NCI-H2171 treated with DMSO at 0.1 percent for 48 hours (cell line): ENCODE measurements at places on chromosomes 7 and 10.

- DNase-seq = no peak
Observed at GRCh38 chr10:133235265-133235855, 2.3 kb upstream of the VENTX start.

DNA sequence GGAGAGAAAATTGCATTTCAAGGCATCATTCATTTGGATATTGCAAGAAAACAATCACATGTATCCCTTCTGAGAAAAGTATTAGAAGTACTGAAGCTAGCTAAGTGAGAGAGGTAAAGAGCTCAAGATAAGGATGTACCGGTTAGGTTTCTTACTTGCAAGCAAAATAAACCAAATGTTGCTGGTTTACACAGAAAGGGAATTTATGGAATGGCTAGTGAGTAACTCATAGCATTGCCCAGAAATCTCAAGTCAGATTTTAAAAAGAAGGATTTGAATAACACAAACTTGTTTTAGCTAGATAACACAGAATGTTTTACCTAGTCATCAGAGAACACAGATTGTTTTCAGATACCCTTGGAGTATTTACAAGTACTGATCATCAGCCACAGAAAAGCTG is 30.6 kb downstream of the KLHL7 start:
- no peak for DNase-seq

DNA sequence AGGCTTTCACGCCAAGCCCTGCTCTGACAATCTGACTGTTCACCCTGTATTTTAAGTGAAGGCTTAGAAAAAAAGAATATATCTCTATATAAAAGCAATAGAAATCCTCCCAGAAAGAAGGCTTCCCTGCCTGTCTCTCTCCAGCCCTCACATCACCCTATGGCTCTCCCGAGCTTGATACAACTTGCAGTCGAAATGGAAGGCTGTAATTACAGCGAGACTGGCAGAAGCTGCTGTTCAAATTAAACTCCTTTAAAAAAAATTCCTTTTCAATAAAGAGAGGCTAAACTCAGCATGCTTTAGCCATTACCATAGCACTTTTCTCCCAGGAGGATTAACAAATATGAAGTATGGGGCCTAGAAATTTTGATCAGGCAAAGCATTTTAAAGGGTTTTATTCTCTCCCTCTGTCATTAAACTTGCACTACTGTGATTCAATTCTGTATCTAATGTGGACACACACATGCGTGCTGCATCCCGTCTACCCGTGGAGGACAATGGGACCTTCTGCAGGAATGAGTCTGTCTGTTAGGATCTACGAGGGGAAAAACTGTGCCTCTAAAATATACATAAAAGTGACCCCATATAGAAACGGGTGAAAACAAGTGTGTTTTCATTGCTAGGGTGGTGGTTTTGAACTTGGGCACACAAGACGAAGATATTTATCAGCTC is 223.8 kb downstream of the USP6NL start:
- DNase-seq = no peak

DNA sequence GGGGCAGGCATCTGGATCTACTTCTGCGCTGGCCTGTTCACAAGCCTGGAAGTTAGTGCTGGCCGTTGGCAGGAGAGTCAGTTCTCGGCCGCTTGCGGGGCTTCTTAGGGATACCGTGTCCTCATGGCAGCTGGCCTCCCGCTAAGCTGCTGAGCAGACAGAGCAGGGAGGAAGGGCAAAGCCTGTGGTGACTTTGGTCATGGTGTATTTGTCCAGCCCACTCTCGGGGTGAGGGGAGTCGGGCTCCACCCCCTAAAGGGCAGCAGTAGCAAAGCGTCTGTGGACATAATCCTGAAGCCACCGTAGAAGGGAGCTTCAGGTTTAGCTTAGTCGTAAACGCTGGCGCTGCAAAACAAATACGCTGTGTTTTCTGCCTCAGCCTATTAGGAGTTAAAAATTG is 12.2 kb downstream of the UBE3C start:
- DNase-seq = no peak

GRCh38 chr7:134890246-134891240 is 95.8 kb upstream of the AGBL3 start:
- DNase-seq = no peak

GRCh38 chr10:4651404-4652037 is 174.5 kb upstream of the AKR1E2 start:
- DNase-seq = peak; percentile 37

DNA sequence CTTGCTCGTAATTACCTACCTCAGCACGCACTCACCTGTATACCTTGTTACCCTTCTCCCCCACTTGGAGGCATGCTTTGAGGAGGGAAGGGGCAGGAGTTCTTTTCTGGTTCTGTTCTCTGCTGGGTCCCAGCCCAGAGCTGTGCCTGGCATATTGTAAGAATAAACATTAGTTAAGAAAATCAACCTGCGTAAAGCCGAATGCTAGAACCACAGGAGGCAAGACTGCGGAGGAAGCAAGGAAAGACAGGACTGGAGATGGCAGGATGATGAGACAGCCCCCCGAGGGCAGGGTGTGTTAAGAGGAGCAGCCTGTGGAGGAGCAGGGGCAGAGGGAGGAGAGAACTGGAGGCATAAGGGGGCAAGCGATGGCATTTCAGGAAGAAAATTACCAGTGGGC is 9.5 kb downstream of the C10orf53 start:
- DNase-seq = no peak

DNA sequence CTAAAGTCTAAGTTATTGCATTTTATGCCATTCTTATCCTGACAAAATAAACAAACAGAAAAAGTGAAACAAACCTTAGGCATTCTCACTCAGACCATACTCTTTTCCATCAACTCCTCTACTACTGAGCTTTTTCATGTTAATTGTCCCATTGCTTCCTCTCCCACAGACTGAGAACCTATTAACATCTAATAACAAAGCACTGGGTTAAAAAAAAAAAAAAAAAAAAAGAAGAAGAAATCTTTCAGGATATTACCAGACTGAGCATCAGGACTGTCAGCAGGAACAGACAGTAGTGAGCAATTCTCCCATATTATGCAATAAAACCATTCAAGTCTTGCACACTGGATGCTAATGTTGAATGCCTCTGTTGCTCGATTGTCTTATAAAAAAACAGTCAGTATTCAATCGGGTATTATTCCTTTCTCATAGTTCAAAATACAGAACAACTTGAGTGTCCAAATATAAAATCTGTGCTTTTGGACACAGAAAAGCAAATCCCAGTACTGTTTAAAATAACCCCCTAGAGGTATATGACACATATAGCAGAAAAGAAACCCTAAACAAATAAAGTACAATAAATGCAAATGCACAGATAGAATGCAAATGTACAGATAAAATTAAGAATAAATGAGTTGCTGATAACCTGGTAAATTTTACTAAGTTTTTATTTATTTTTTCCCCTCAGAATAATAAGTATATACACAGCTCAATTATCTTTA is 531.3 kb upstream of the LRRTM3 start:
- DNase-seq = no peak

GRCh38 chr7:130149281-130150139 is 55.7 kb downstream of the TMEM209 start:
- DNase-seq = peak; percentile 76

- no peak for DNase-seq
Observed at GRCh38 chr7:90192876-90193750, 18.4 kb upstream of the STEAP2 start.

- DNase-seq = no peak
Observed at GRCh38 chr7:36456548-36456947, 66.9 kb downstream of the ANLN start.

DNA sequence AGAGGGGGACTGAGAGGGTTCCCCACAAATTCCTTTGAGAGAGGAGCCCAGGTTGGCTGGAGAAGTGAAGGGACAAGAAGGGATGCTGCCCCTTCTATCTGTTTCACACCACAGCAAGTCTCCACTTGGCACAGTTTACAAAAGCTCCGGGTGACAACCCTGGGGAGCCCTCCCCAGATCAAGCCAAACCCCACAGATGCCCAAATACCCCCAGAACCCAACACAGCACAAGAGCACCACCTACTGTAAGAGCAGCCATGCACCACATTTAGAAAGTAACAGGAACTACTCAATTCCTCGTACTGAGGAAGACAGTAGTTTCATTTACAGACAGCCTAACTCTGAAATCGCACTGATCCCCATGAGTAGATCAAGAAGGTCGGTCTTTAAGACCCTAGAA is 67.8 kb upstream of the ATP6V0A4 start:
- DNase-seq = no peak

- DNase-seq = peak; percentile 55
Observed at GRCh38 chr7:18086165-18087025, 58.7 kb upstream of the PRPS1L1 start.

DNA sequence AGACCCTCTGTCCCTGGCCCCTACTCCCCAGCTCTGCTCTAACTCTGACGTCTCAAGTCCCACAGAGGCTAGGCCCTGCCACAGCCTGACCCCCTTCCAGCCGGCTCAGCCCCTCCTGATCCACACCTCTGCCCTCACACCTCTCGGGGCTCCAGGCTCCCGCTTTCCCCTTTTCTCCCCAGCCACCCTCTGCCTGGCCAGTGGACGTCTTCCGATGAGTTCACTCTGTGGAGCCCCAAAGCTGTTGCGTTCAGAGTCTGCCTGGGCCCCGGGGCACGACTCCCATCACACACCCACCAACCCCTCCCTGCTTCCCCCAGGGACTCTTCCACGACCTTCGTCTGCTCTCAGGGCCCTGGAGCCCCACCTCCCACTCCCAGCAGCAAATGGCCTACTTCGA is 18.4 kb upstream of the TBRG4 start:
- DNase-seq = no peak

DNA sequence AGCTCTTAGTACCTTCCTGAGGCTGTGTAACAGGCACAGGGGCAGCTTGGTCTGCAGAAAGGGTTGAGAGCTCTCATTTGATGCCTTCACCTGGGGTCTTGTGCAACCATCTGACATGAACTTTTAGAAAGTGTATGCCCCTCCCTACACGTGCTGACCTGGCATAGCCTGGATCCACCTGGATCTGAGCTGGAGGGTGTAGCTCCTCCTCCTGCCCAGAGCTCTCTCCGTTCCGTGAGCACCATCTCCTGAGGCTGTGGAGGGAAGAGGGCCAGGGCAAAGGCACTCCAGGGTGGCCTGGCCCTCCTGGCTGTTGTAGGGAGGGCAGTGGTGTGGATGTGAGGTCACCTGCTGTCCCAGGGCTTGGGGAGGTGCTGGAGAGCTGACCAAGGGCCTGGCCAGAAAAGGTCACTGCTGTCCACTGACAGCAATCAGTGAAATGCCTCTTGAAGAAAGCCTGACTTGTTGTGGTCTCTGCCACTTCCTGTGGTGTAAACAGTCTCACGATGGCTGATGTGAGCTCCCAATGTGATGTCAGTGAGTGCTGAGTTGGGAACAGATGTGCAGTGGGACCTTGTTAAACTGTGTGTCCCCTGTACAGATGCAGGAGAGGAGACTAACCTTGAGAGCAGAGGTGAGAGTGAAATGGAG is 23.0 kb downstream of the AMZ1 start:
- no peak for DNase-seq

GRCh38 chr7:130380861-130381455 is 664 bp downstream of the CPA1 start:
- no peak for DNase-seq

- DNase-seq = no peak
Observed at GRCh38 chr10:124273141-124273540, 145.6 kb downstream of the OAT start.

GRCh38 chr7:40859965-40860543 is 725.2 kb downstream of the SUGCT start:
- no peak for DNase-seq

- no peak for DNase-seq
Observed at GRCh38 chr7:158061884-158062656, 525.6 kb downstream of the PTPRN2 start.

GRCh38 chr7:88075216-88075615 is 141.2 kb downstream of the ADAM22 start:
- DNase-seq = peak; percentile 39

DNA sequence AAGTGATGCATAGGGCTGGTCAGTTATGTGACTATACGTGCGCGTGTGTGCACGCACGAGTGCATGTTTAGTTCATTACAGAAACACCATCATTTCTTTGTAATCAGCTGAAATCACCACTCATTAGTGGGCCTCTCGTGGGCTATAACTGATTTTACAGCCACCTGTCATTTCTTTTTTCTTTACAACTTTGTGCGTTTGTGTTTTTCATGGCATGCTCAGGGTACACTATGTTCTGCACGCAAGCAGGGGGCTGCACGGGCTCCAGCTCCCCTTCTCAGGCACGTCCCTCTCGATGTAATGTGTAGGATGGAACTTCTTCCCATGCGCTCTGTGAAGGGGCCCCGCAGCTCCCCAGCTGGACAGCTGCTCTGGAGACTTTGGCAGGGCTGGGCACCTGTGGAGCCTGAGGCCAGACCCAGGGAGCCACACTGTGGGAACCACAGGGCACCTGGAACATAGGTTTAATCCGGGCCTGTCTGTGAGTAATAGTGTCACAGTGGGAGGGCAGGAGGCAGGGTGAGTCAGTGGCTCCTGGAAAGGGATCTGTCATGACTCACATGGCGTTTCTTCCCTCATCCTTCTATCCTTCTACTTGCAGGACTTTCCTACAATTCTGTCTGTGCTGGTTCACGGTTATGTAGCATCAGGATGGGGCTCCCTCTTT is 4.9 kb downstream of the GCK start:
- no peak for DNase-seq

DNA sequence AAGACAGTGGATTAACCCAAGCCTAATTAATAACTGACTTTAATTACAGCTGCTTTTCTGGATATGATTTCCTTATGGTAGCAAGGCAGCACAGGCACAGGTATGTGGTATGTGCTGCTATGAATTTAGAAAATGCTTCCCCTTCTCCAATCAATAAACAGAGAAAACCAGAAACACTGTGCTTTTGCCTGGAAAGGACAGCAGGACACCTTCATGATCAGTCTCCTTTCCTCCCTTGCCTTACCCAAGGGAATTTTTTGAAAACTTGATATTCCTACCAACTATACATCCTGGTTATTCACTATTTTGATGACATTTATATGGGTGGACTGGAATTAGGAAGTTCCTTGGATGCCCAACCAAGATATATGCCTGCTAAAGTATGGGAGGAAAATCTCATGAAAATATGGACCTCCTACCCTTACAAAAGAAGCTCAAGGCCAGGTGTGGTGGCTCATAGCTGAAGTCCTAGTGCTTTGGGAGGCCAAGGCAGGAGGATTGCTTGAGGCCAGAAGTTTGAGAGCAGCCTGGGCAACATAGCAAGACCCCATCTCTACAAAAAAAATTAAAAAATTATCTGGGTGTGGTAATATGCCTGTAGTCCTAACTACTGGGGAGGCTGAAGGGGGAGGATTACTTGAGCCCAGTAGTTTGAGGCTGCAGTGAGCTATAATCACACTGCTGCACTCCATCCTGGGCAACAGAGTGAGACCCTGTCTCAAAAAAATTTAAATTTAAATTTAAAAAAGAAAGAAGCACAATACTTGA is 106.3 kb upstream of the WAC start:
- DNase-seq = no peak
